ENCODE measurements at places on chromosomes 16 and 17. TPM values are rescaled to one million over a fixed set of nuclear protein-coding genes. Genes with fewer than 3 reads are reported as not detected.

TMEM114 gene
- total RNA-seq, result not detected

GRCh38 chr17:75366432-75366831 lies 39.0 kb downstream of the GRB2 start:
- H3K27ac ChIP-seq, result no peak overlapping the region
- no peak overlapping the region for H3K4me3 ChIP-seq
- no peak for DNase-seq
- H3K36me3 ChIP-seq, result peaks cover 18% of the 10 kb centered on the region
- no peaks in the 10 kb centered on the region for H3K27me3 ChIP-seq

TBC1D3K gene
- not detected for total RNA-seq

DNA sequence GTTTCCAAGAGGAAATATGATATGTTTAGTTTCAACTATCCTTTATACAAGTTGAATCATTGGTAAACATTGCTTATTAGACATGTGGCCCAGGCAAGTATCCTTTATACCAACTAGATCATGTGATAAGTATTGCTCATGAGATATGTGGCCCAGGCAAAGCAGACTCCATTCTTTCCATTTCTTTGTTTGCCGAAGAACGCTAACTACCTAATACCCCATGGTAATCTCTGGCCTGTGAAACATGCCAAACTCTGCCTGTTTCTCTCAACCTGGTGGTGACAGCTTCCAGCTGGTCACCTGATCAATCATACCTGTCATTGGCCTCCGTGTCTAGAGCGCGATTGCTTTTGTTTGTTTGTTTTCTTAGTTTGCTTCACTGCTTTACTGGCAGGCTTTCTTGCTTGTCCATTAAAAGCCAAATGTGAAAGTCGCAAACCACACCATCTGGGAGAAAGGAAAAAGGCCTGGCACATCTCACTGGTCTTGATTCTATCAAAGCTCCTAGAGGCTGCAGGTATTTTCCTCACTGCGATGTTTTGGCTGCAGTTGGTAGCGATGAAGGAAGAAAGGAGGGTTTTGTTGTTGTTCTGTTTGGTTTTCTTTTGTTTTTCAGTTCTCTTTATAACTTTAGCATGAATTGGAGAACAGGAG lies 686.2 kb downstream of the KCNJ2 start:
- no peaks in the 10 kb centered on the region for H3K27me3 ChIP-seq
- no peak overlapping the region for H3K27ac ChIP-seq
- no peak for DNase-seq
- H3K4me3 ChIP-seq, result no peak overlapping the region
- H3K36me3 ChIP-seq, result no peaks in the 10 kb centered on the region
- H3K4me1 ChIP-seq, result no peaks in the 10 kb centered on the region

GRCh38 chr16:13696017-13696416 lies 223.9 kb upstream of the ERCC4 start:
- no peak overlapping the region for H3K27ac ChIP-seq
- no peaks in the 10 kb centered on the region for H3K36me3 ChIP-seq
- no peaks in the 10 kb centered on the region for H3K27me3 ChIP-seq
- DNase-seq, result no peak

GRCh38 chr16:70701998-70702397 lies 16.1 kb upstream of the MTSS2 start:
- DNase-seq, result no peak
- peak overlapping the region; percentile 83 for H3K27ac ChIP-seq
- H3K4me1 ChIP-seq, result peaks cover 3% of the 10 kb centered on the region
- peaks cover 3% of the 10 kb centered on the region for H3K36me3 ChIP-seq

NPIPA2 gene
- 2.6 TPM for total RNA-seq

GRCh38 chr16:79093554-79093967 lies 507.0 kb downstream of the MAF start:
- peak; percentile 42 for DNase-seq
- peaks cover 11% of the 10 kb centered on the region for H3K27me3 ChIP-seq
- H3K4me1 ChIP-seq, result peaks cover 39% of the 10 kb centered on the region

NOD2 gene
- total RNA-seq, result 2.8 TPM

- H3K4me1 ChIP-seq, result peaks cover 27% of the 10 kb centered on the region
- H3K27me3 ChIP-seq, result peaks cover 12% of the 10 kb centered on the region
- peak overlapping the region; percentile 8 for H3K4me3 ChIP-seq
- H3K27ac ChIP-seq, result peak overlapping the region; percentile 45
These were observed 13.3 kb upstream of the SBK1 start for GRCh38 chr16:28279006-28279405.

RPRML gene
- not detected for total RNA-seq

DNA sequence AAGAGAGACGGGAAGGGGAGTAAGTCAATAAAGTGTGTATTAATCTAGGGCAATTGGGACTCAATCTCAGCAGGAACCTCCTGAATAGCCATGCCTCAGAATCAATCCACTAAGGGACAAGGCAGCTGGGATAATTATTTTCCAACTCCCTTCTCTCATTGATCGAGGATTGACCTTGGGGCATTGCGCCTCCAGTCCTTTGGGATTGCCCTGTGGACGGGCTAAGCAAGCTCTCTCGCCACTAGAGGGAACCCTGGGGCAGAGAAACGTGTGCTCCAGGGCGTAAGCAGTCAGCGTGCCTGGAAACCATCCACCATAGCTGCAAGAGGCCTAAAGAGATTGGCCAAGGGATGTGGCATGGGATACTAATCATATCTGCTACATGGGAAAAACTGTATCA lies 53.9 kb upstream of the ERCC4 start:
- H3K27me3 ChIP-seq, result peaks cover 7% of the 10 kb centered on the region
- DNase-seq, result peak; percentile 27
- H3K36me3 ChIP-seq, result no peaks in the 10 kb centered on the region
- no peak overlapping the region for H3K27ac ChIP-seq
- H3K4me3 ChIP-seq, result no peak overlapping the region

- peaks cover 4% of the 10 kb centered on the region for H3K36me3 ChIP-seq
- H3K4me3 ChIP-seq, result peak overlapping the region; percentile 99
- peaks cover 32% of the 10 kb centered on the region for H3K4me1 ChIP-seq
These were observed 436 bp downstream of the SHPK start for GRCh38 chr17:3635474-3636153.

DNA sequence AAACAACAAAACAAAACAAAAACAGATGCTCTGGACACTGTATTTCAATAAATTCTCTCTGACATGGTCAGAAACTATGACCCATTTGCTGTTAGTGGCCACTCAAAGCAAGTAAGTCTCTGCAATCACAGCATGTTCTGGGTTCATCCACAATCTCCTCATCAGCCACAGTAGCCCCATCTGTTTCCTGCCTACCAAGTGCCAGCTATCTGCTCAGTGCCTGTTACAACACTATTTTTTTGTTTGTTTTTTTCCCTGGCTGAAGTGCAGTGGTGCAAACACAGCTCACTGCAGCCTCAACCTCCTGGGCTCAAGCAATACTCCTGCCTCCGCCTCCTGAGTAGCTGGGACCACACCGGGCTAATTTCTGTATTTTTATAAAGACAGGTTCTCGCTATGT lies 137.9 kb downstream of the SOX9 start:
- no peak overlapping the region for H3K27ac ChIP-seq
- no peaks in the 10 kb centered on the region for H3K36me3 ChIP-seq
- no peak for DNase-seq
- no peak overlapping the region for H3K4me3 ChIP-seq
- H3K4me1 ChIP-seq, result no peaks in the 10 kb centered on the region

DNA sequence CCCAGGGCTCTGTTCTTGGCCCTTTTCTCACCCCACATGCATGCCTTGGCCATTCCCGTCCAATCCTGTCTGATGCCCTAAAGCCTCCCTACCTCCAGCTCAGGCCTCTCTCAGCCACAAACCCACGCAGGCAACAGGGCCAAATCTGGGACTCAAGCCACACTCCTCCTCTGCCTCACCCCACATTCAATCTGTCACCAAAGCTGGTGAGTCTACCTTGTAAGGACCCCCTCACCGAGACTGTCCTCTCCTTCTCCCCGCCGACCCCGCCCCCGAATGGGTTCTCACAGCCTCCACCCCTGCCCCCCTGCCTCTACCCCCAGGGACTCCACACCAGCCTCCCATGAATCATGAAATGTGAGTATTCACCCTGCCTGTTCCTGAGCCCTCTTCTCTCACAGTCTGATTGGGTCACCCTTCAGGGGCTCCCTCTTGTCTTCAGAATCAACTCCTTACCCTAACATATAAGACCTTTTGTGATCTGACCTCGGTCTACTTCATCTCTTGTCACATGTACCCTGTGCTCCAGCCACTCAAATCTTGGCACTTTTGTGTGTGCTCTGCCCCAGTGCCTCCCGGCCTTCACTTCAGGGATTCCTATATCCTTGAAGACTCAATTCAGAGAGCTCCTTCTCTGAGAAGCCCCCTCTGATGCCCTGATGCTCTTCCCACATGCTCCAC lies 10.7 kb downstream of the EPOP start:
- peaks cover 25% of the 10 kb centered on the region for H3K27me3 ChIP-seq
- H3K27ac ChIP-seq, result no peak overlapping the region
- peaks cover 2% of the 10 kb centered on the region for H3K4me1 ChIP-seq
- H3K4me3 ChIP-seq, result no peak overlapping the region
- no peak for DNase-seq

DNA sequence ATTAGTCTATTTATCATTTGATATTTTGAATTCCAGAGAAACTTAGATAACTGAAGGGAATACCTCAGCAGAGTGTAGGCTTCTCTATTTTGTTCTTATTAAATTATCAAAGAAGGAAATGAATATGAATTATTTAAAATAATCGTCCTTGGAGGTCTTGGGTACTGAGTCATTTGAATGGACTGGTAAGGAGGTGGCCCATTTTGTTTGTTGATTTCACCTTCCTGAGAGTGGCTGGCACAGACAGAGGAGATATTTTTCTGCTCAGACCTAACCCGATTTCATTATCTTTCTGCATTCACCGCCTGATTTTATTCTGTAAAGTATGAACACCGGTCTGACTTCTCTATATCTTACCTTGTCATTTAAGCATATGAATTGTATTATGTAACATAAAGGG lies 88.0 kb downstream of the USP22 start:
- no peaks in the 10 kb centered on the region for H3K4me1 ChIP-seq
- no peaks in the 10 kb centered on the region for H3K36me3 ChIP-seq
- no peak overlapping the region for H3K4me3 ChIP-seq
- peaks cover 18% of the 10 kb centered on the region for H3K27me3 ChIP-seq
- DNase-seq, result no peak

EPX gene
- not detected for total RNA-seq

EMC6 gene
- total RNA-seq, result 31.1 TPM

KRTAP3-2 gene
- not detected for total RNA-seq

DNA sequence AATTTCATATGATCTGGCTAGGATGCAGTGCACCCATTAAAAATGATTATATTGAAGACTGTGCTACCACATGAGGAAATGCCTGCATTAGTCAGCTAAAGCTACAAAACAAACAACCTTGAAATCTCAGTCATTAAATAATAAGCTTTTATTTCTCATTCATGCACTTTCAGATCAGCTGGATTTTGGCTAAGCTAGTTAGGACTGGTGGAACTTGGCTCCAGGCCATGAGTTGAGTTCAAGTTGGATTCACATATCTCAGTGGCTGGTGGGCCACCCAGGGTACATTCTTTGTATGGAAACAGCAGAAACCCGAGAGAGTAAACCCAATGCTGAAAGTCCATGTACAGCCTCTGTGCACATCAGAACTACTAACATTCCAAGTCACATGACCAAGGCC lies 6.4 kb upstream of the SLFN12L start:
- H3K27me3 ChIP-seq, result no peaks in the 10 kb centered on the region
- DNase-seq, result no peak

DNA sequence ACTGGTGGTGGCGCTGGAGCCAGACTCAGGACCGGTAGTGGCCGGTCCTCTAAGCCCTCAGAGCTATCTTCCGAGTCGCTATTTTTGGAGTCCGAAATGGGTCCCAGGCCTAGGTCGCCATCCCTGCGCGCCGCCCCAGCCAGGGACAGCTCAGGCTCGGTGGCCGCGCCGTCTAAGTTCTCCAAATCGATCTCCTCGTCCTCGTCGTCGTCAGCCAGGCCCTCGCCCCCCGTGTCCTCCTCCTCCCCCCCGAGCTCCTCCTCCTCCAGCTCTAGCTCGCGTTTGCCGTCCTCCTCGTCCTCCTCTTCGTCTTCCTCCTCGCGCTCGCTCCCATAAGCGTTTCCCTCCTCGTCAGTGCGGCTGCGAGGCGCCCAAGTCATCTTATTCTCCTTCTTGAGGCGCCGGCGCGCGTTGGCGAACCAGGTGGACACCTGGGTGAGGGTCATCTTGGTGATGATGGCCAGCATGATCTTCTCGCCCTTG lies 1.6 kb downstream of the IRX3 start:
- DNase-seq, result no peak
- H3K27ac ChIP-seq, result peak overlapping the region; percentile 54
- peak overlapping the region; percentile 42 for H3K4me3 ChIP-seq
- peaks cover 77% of the 10 kb centered on the region for H3K27me3 ChIP-seq
- peaks cover 24% of the 10 kb centered on the region for H3K4me1 ChIP-seq

- no peak overlapping the region for H3K27ac ChIP-seq
- H3K4me1 ChIP-seq, result peaks cover 4% of the 10 kb centered on the region
- DNase-seq, result no peak
- H3K4me3 ChIP-seq, result no peak overlapping the region
- no peaks in the 10 kb centered on the region for H3K27me3 ChIP-seq
- peaks cover 34% of the 10 kb centered on the region for H3K36me3 ChIP-seq
These were observed 90.9 kb upstream of the BCAR1 start for GRCh38 chr16:75342308-75342811.

TTLL6 gene
- total RNA-seq, result not detected

LRRC75A gene
- total RNA-seq, result 6.2 TPM

DNA sequence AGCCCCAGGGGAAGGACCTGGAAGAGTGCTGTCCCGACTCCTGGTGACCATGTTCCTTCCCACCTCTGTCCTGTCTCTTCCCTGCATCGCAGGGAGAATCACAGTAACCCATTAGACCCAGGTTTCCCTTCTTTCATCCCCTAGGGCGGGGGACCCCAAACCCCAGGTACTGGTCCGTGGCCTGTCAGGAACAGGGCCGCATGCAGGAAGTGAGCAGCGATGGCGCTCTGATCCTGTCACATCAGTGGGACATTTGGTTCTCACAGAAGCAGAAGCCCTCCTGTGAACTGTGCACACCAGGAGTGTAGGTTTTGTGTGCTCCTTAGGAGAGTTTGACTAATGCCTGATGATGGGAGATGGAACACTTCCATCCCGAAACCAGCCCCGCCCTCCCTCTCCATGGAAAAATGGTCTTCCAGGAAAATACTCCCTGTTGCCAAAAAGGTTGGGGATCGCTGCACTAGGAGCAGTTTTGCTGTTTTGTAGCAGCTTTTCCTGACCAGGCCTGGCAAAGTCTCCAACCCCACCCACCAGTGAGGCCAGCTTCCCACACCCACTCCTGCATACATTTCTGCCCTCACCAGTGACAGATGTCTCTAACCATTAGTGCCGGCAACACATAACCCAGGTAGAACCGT lies 10.5 kb downstream of the MNT start:
- H3K27me3 ChIP-seq, result no peaks in the 10 kb centered on the region
- DNase-seq, result no peak
- peaks cover 30% of the 10 kb centered on the region for H3K4me1 ChIP-seq
- H3K36me3 ChIP-seq, result peaks cover 13% of the 10 kb centered on the region

- no peaks in the 10 kb centered on the region for H3K4me1 ChIP-seq
- no peak for DNase-seq
- H3K27me3 ChIP-seq, result no peaks in the 10 kb centered on the region
- H3K4me3 ChIP-seq, result no peak overlapping the region
- peaks cover 18% of the 10 kb centered on the region for H3K36me3 ChIP-seq
- no peak overlapping the region for H3K27ac ChIP-seq
These were observed 15.2 kb upstream of the IGFALS start for GRCh38 chr16:1808691-1809090.

All from activated naive CD8-positive, alpha-beta T cell treated with anti-CD3 and anti-CD28 coated beads, Interleukin-2, amount 10 ng/mL, durations not matched to agents 7 days and 5 days (primary cell).